ENCODE measurements at places on chromosomes 4 and X. TPM values are rescaled to one million over a fixed set of nuclear protein-coding genes. Genes with fewer than 3 reads are reported as not detected.

GRCh38 chr4:101114936-101115372 is 232.4 kb downstream of the PPP3CA start:
- DNase-seq = no peak

GRCh38 chr4:183304067-183304466 is 16.0 kb downstream of the CLDN22 start:
- no peak for DNase-seq

GRCh38 chr4:76410636-76411035 is 10.3 kb downstream of the CCDC158 start:
- DNase-seq = no peak

GRCh38 chrX:122940199-122940598 is 243.9 kb upstream of the GRIA3 start:
- DNase-seq = no peak

DNA sequence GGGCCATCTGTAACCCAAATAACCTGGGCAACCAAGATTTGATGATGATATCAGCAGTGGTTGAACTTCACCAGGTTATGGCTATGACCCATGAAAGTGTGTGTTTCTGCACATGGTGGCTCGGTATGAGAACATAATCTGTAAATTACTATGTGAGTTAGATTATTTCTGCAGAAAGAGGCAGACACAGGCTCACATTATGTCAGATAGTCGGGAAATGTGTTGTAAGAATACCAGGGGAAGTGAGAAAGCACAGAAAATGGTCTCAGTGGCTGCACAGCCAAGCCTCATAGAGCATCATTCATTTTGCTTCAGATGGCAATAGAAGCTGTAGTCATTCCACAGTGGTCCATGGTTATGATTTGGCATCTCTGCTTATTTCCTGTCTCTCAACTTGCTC is 63.0 kb upstream of the RBPJ start:
- DNase-seq = no peak

GRCh38 chrX:149472625-149473024 is 32.5 kb downstream of the IDS start:
- DNase-seq = no peak

DNA sequence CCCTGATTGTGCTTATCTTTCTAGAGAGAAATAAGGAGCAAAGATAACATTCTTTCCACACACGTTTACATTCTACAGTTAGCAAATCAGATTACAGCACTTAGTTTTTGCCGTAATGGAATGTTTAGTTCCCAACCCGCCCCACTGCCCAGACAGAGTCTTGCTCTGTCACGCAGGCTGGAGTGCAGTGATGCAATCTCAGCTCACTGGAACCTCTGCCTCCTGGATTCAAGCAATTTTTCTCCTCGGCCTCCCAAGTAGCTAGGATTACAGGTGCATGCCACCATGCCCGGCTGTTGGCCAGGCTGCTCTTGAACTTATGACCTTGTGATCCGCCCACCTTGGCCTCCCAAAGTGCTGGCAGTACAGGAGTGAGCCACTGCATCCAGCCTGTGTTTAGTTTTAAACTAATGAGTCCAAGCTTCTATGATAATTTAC is 8.4 kb upstream of the PRPS1 start:
- no peak for DNase-seq

DNA sequence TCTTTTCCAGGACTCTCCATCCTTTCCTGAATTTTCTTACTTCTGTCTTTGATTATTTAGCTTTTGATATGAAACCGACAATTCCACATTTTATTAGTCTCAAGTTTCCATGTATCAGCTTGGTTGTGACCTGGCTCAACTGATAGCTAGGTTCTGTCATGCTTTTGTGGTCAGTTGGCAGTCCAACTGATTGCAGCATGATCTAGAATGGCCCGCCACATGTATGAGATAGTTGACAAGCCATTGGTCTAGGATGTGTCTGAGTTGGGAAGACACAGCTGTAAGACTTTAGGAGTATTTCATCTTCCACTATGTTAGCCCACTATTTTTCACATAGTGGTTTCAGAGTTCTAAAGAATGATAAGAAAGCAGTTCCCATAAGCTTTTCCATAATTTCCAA is 117.5 kb upstream of the GRID2 start:
- DNase-seq = no peak

GRCh38 chrX:38656350-38656915 is 95.1 kb downstream of the TSPAN7 start:
- DNase-seq = no peak

DNA sequence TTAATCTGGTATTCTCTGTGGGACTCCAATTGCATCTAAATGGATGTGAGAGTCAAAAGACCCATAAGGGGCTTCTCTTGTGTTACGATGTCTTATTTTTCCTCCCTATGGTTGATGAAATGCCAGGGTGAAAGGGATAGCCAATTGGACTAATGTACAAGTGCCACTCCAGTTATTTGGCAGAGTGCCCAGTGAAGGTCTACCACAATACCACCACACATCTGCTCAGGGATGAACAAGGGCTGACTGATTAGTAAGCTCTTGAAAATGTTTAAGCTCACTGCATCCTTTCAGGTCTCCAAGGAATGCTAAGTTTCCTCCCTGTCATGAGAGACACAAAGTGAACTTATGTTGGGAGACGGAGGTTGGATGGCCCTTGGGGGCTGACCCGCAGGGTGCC is 57.8 kb downstream of the HEPH start:
- DNase-seq = no peak

Gene GPM6B
- total RNA-seq = 4.1 TPM

Gene AWAT1
- not detected for total RNA-seq

Gene DUX4
- total RNA-seq = not detected
